ENCODE measurements at places on chromosomes 13 and 19.

- no peak overlapping the region for H3K4me3 ChIP-seq
- DNase-seq, result no peak
- H3K4me1 ChIP-seq, result no peaks in the 10 kb centered on the region
- H3K36me3 ChIP-seq, result no peaks in the 10 kb centered on the region
These were observed 387.8 kb upstream of the GPC6 start for GRCh38 chr13:92838786-92839185.

- no peak for DNase-seq
- H3K4me3 ChIP-seq, result peak overlapping the region; percentile 79
- H3K27me3 ChIP-seq, result no peaks in the 10 kb centered on the region
These were observed 360 bp downstream of the DDX39A start for GRCh38 chr19:14418856-14419105.

GRCh38 chr13:85408415-85408814 lies 390.8 kb downstream of the SLITRK6 start:
- no peak overlapping the region for H3K27ac ChIP-seq
- no peak for DNase-seq
- no peaks in the 10 kb centered on the region for H3K36me3 ChIP-seq
- no peak overlapping the region for H3K4me3 ChIP-seq

GRCh38 chr13:49897713-49898112 lies 38.4 kb downstream of the SPRYD7 start:
- no peak overlapping the region for H3K4me3 ChIP-seq
- H3K4me1 ChIP-seq, result no peaks in the 10 kb centered on the region
- H3K27me3 ChIP-seq, result no peaks in the 10 kb centered on the region
- no peak for DNase-seq
- no peaks in the 10 kb centered on the region for H3K36me3 ChIP-seq
- no peak overlapping the region for H3K27ac ChIP-seq

DNA sequence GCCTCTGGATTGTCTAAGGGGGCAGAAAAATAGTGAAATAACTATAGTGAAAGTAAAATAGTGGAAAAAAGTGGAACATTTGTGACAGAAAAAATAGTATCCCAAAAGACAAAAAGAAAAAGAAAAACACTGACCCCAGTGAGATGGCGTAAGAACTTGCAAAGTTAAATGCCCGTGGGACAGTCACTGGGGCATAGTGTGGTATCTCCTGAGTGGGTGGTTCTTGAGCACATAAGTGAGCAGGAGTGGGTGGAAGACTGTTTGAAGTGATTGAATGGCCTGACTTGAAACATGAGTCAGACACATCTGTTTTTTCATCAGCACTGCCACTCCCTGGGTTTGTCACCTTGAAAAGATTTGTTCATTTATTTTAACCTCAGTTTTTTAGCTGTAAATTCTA lies 2.5 kb downstream of the ZNF430 start:
- no peak overlapping the region for H3K27ac ChIP-seq
- peaks cover 18% of the 10 kb centered on the region for H3K4me1 ChIP-seq
- no peak for DNase-seq
- peaks cover 5% of the 10 kb centered on the region for H3K36me3 ChIP-seq
- H3K4me3 ChIP-seq, result no peak overlapping the region

- peaks cover 50% of the 10 kb centered on the region for H3K36me3 ChIP-seq
- H3K4me1 ChIP-seq, result no peaks in the 10 kb centered on the region
- H3K27ac ChIP-seq, result no peak overlapping the region
- DNase-seq, result no peak
- no peak overlapping the region for H3K4me3 ChIP-seq
These were observed 38.7 kb upstream of the ZNF254 start for GRCh38 chr19:24048261-24048660.

DNA sequence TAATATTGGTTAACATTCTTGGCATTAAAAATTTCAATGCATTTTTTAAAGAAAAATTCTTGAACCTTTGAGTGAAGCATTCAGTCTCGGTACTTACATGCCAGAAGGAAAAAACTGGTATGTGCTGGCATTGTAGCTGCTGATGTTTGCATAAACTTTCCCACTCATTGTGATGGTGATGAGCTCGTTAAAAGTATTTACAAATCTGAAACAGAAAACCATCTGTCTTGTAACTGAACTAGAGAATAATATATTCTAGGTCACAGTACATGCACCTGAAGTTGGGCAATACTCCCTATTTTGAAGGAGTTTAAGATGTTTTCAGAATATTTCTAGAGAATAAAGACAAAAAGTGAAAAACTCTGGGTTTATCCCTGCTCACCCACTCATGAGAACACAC lies 64.1 kb downstream of the SLC15A1 start:
- H3K27me3 ChIP-seq, result no peaks in the 10 kb centered on the region
- no peak overlapping the region for H3K27ac ChIP-seq
- no peaks in the 10 kb centered on the region for H3K36me3 ChIP-seq
- no peaks in the 10 kb centered on the region for H3K4me1 ChIP-seq

DNA sequence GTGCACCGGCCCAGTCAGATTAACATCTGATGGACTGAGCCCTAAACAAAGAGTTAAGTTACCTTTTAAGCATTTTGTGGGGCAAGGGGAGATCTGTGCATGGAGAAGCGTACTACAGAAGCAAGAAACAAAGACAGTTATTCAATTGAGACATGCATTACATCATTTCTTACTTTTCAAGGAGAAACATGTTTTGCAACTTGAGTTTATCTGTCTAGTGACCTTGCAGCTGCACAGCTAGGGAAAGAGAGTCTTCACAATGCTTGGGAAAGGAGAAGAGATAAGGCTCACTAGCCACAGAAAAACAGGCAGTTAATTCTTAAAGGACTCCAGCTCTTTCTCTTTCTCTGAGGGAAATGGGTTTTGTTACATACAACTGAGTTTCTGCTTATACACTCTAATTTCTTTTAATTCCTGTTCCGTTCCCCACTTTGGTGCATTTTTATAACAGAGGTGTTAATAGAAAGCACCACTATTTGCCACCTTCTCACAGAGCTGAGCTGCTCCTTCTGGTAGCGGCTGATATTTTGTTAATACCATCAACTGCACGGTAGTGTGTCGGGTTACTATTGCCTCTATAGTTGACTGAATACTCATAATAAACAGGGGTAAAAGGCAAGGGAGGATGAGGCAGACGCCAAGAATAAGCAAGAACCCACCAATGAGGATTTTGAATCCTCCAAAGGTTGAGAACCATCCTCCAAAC lies 55.9 kb downstream of the ZNF431 start:
- H3K27me3 ChIP-seq, result no peaks in the 10 kb centered on the region
- DNase-seq, result no peak
- no peak overlapping the region for H3K4me3 ChIP-seq
- no peak overlapping the region for H3K27ac ChIP-seq
- no peaks in the 10 kb centered on the region for H3K4me1 ChIP-seq

GRCh38 chr19:15498910-15499309 lies 9.4 kb upstream of the CYP4F22 start:
- DNase-seq, result no peak
- no peaks in the 10 kb centered on the region for H3K27me3 ChIP-seq
- no peaks in the 10 kb centered on the region for H3K4me1 ChIP-seq
- no peak overlapping the region for H3K4me3 ChIP-seq
- H3K27ac ChIP-seq, result no peak overlapping the region
- H3K36me3 ChIP-seq, result no peaks in the 10 kb centered on the region

DNA sequence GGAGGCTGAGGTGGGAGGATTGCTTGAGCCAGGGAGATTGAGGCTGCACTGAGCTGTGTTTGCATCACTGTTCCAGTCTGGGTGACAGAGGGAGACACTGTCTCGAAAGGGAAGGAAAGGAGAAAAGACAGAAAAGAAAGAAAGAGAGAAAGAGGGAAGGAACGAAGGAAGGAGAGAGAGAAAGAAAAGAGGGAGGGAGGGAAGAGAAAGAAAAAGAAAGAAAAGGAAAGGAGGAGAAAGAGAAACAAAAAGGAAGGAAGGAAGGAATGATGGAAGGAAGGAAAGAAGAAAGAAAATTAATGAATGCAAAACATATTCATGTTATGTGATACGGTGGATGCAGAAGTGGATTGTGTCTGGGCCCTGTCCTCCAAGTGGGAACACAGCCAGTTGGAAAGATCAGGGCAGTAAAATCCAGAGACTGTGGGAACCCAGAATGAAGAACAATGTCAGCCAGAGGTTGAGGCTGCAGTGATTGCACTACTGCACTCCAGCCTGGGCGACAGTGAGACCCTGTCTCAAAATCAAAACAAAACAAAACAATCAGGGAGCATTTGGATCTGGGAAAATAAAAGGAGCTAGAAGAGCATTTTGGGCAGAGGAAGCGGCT lies 6.2 kb downstream of the PHLDB3 start:
- H3K27me3 ChIP-seq, result no peaks in the 10 kb centered on the region
- peaks cover 5% of the 10 kb centered on the region for H3K4me1 ChIP-seq
- no peak for DNase-seq
- no peak overlapping the region for H3K27ac ChIP-seq
- H3K36me3 ChIP-seq, result peaks cover 37% of the 10 kb centered on the region
- no peak overlapping the region for H3K4me3 ChIP-seq

- DNase-seq, result no peak
- no peaks in the 10 kb centered on the region for H3K36me3 ChIP-seq
- H3K4me1 ChIP-seq, result no peaks in the 10 kb centered on the region
These were observed 178.7 kb upstream of the PCDH9 start for GRCh38 chr13:67408798-67409197.

GRCh38 chr13:74230984-74231501 lies 96.8 kb upstream of the KLF12 start:
- H3K27me3 ChIP-seq, result no peaks in the 10 kb centered on the region
- no peaks in the 10 kb centered on the region for H3K36me3 ChIP-seq
- H3K4me3 ChIP-seq, result peak overlapping the region; percentile 45
- DNase-seq, result no peak
- H3K27ac ChIP-seq, result peak overlapping the region; percentile 64

GRCh38 chr19:45670670-45671453 lies 2.8 kb downstream of the GIPR start:
- H3K4me1 ChIP-seq, result peaks cover 26% of the 10 kb centered on the region
- peak; percentile 45 for DNase-seq
- no peak overlapping the region for H3K27ac ChIP-seq
- H3K27me3 ChIP-seq, result peaks cover 25% of the 10 kb centered on the region

DNA sequence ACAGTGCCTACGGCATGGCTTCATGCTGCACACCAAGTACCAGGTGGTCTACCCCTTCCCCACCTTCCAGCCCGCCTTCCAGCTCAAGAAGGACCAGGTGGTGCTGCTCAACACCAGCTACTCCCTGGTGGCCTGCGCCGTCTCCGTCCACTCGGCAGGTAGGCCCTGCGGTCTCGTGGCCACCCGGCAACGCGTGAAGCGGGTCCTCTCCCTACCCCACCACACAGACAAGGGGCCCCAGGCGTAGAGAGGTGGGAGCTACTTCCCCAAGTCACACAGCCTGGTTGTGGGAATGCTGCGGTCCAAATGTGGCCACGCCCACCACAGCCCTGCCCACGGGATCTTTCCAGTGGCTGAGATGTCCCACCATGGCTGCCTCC lies 4.0 kb downstream of the DCAF15 start:
- H3K27me3 ChIP-seq, result no peaks in the 10 kb centered on the region
- no peak overlapping the region for H3K4me3 ChIP-seq
- H3K27ac ChIP-seq, result no peak overlapping the region
- H3K36me3 ChIP-seq, result peaks cover 60% of the 10 kb centered on the region
- no peak for DNase-seq

- H3K4me3 ChIP-seq, result no peak overlapping the region
- no peaks in the 10 kb centered on the region for H3K27me3 ChIP-seq
- H3K27ac ChIP-seq, result no peak overlapping the region
- H3K36me3 ChIP-seq, result no peaks in the 10 kb centered on the region
- H3K4me1 ChIP-seq, result peaks cover 17% of the 10 kb centered on the region
- no peak for DNase-seq
These were observed 43.4 kb upstream of the CEACAM21 start for GRCh38 chr19:41532526-41532925.

GRCh38 chr13:50396001-50396400 lies 380.8 kb downstream of the KCNRG start:
- no peak overlapping the region for H3K27ac ChIP-seq
- no peak overlapping the region for H3K4me3 ChIP-seq
- no peaks in the 10 kb centered on the region for H3K4me1 ChIP-seq
- H3K27me3 ChIP-seq, result no peaks in the 10 kb centered on the region

DNA sequence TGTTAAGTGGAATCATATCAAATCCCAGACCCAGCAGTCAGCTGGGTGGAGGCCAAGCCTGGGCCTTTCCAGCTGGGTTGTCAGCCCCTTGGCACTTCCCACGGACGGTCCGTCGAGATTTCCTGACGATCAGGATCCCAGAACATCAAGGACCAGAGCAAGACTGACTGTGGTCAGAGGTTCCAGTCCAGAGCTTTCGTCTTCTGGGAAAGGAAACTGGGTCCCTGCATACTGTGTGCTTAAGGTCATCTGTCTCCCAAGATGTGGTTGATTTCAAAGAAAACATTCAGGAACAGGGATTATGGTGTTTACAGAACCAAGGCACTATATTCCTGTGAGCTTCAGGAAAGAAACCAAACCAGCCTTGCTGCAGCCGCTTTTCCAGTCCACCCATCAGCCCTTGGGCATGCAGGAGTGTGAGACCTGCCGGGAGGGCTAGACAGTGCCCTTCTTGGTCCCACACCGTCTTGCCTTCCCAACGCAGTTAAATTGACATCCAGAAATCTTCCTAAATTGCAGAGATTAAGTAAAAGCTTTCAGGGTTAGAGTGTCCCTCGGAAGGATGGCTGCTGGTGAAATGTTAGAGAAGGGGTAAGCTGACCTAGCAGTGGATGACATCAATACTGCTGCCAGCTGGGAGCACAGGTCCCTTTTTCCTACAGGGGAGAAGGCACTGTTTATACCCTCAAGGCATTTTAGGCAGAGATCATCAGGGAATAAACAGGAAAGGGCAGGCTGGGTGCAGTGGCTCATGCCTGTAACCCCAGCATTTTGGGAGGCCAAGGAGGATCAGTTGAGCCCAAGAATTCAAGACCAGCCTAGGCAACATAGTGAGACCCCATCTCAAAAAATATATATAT lies 5.0 kb upstream of the C19orf33 start:
- no peak overlapping the region for H3K4me3 ChIP-seq
- no peak for DNase-seq
- no peak overlapping the region for H3K27ac ChIP-seq
- no peaks in the 10 kb centered on the region for H3K27me3 ChIP-seq

- DNase-seq, result no peak
- no peaks in the 10 kb centered on the region for H3K27me3 ChIP-seq
- no peaks in the 10 kb centered on the region for H3K4me1 ChIP-seq
- no peak overlapping the region for H3K27ac ChIP-seq
- H3K4me3 ChIP-seq, result no peak overlapping the region
These were observed 36.6 kb downstream of the PDS5B start for GRCh38 chr13:32622827-32623226.

GRCh38 chr19:14567079-14567478 lies 4.8 kb downstream of the NDUFB7 start:
- no peak overlapping the region for H3K27ac ChIP-seq
- H3K27me3 ChIP-seq, result no peaks in the 10 kb centered on the region
- DNase-seq, result no peak
- no peak overlapping the region for H3K4me3 ChIP-seq

- no peak overlapping the region for H3K27ac ChIP-seq
- no peak for DNase-seq
- peaks cover 10% of the 10 kb centered on the region for H3K4me1 ChIP-seq
These were observed 18.5 kb downstream of the RFX2 start for GRCh38 chr19:6091771-6092291.

GRCh38 chr13:92727118-92727517 lies 499.5 kb upstream of the GPC6 start:
- no peak overlapping the region for H3K4me3 ChIP-seq
- H3K27ac ChIP-seq, result no peak overlapping the region
- no peaks in the 10 kb centered on the region for H3K27me3 ChIP-seq
- no peaks in the 10 kb centered on the region for H3K36me3 ChIP-seq
- no peaks in the 10 kb centered on the region for H3K4me1 ChIP-seq
- no peak for DNase-seq

GRCh38 chr19:48509467-48510194 lies 2.0 kb downstream of the LMTK3 start:
- no peak for DNase-seq
- no peak overlapping the region for H3K4me3 ChIP-seq
